ENCODE measurements at places on chromosomes 2 and 18.

- no peak for DNase-seq
Measured at GRCh38 chr2:179429597-179429996, 165.0 kb upstream of the SESTD1 start.

GRCh38 chr2:191864628-191865374, 17.9 kb upstream of the CAVIN2 start:
- DNase-seq = no peak

DNA sequence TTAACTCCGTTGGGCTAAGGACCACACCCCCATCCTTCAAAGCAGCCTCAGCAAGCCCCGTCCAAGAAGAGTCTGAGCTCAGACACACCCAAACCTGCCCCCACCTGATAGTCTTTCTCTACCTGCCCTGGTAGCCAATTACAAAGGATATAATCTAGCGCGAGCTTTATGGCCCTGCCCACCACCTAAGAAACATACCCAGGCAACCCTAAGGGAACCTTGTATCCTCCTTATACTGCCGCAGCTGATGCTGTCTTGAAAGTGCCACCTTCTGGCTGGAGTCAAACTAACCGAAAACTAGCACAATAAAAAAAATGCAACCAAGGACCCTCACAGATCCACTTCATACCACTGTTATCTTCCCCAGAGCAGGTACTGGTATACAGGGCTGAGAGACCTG, 628.3 kb upstream of the REG3G start:
- no peak for DNase-seq

DNA sequence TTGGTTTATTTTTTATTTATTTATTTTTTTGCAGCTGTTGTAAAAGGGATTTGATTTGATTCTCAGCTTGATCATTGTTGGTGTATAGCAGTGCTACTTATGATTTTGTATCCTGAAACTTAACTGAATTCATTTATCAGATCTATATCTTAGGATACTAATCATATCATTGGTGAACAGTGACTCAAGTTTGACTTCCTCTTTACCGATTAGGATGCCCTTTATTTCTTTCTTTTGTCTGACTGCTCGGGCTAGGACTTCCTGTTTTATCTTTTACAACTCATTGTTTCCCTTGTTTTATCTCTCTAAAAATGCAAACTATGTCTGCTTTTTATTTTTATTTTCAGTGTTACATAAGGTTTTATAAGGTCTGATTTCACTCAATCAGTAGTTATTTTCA, 23.6 kb downstream of the SP100 start:
- DNase-seq = no peak

DNA sequence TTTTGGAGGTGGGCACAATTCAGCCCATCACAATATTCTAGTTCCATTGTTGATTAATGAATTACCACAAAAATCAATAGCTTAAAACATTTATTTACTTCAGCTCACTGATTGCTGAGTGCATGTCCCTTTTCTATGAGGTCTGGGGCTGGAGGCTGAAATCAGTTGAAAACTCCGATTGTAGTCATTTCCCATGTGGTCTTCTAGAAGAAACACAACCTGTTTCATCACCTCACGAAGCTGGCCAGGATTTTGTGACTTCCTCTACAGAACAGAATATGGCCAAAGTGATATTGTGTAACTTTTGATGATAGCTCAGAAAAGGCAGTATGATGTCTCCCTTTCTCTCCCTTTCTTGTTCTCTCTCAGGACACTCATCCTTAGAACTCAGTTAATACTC, 44.1 kb upstream of the CYRIA start:
- no peak for DNase-seq

- no peak for DNase-seq
Measured at GRCh38 chr2:45895241-45895861, 243.9 kb downstream of the PRKCE start.

DNA sequence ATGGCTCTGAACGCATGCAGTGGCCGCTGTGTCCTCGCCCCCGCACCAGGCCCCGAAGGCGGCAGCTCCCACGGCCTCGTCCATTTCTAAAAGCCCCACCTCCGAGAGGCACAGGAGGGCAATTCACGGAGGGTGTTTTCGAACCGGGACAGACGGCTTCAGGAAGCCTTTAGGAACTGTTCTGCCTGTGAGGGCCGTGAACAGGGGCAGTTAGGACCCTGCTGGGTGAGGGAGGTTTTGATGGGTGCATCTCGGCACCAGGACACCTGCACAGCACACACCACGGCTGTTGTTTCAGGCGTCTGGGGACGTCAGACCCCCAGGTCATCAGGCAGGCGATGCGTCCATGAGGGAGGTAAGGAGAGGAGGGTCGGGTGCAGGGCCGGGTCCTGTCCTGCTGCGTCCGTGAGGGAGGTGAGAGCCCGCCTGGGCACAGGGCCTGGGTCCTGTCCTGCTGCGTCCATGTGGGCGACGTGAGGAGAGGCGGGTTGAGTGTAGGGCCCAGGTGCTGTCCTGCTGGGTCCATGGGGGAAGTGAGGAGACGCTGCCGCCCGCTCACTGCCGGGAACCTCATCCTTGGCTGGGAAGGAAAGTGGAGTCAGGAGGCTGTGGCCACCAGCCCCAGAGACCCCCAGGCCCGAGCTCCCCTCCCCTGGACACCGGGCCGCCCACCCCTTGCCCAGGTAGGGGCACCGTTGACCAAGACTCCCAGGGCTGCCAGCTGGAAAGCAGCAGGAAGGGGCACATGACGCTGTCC, 25.5 kb upstream of the KCNG2 start:
- no peak for DNase-seq

GRCh38 chr2:136787970-136788369, 22.6 kb downstream of the THSD7B start:
- no peak for DNase-seq

GRCh38 chr2:208713066-208713745, 306.6 kb downstream of the PTH2R start:
- no peak for DNase-seq

GRCh38 chr2:120894966-120895365, 159.3 kb downstream of the GLI2 start:
- no peak for DNase-seq

- no peak for DNase-seq
Measured at GRCh38 chr2:239383036-239383758, 17.6 kb downstream of the HDAC4 start.

- DNase-seq = no peak
Measured at GRCh38 chr2:74511104-74511989, 2.9 kb upstream of the TLX2 start.

GRCh38 chr2:126696644-126697520, 40.9 kb downstream of the GYPC start:
- no peak for DNase-seq

DNA sequence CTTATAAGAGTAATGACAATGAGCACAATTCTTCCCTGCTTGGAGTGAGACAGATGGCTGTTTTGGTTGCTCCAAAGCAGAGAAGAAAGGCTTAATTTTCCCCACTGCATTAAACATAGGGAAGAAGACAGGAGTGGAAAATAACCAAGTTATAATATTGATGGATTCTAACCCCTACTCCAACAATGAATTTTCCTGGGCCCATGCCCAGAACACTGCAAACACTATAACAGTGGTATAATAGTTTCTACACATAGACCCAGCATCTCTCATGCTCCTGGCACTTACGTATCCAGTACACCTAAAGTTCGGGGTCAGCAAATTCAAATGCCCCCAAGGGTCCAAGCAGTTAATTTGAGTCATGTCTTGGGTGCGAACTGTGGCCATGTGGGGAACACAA, 613.4 kb downstream of the PLCL1 start:
- DNase-seq = no peak

GRCh38 chr2:132754392-132754791, 84.4 kb upstream of the LYPD1 start:
- no peak for DNase-seq

DNA sequence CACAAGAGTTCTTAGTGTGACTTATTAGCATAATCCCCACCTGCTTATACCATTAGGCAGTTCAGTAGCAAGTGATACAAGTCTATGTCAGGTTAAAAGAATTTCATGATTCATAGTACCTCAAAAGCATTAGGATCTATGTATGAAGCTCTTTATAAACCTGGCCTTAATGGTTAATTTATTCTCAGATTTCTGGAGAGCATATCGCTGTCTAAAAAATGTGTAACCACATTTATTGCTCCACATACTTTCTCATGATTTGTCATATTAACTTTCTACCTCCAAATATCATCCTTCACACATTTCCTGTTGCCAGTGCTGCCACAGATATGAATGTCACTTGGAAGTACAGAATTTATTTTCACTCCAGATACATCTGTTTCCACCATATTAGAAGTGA, 332.8 kb upstream of the MAP2 start:
- DNase-seq = no peak

- no peak for DNase-seq
Measured at GRCh38 chr18:60506682-60507081, 134.1 kb upstream of the MC4R start.

DNA sequence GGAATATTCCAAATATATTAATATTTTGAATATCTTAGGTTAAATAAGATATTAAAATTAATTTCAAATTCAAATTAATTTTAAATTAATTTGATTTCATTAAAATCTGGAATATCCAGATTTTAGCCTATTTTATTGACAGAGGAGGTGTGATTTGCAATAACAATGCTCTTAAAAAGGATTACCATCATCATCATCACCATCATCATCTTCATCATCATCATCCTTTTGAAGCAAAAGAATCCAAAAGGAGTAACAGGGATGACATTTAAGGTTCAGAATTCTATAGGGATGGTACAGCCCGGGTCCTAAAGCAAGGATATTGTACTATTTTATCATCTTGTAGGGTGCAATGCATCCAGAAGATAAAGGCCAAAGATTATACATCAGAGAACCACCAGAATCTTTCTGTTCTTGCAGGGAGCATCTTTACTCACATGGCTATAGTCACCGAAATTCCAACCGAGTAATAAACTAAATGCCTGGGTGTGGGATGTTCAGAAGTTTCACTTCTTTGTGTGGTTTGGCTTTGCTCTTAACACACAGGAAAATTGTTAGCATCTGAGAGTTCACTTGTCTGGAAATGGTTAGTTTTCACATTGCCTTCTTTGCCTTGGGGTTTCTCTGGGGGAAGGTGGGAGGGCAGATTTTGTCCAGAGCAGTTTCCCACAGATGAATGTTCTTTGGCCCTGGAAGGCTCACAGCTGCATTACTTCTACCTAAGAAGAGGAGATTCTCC, 99.1 kb upstream of the ITGA6 start:
- no peak for DNase-seq

- no peak for DNase-seq
Measured at GRCh38 chr2:201344663-201345366, 12.3 kb downstream of the FLACC1 start.

DNA sequence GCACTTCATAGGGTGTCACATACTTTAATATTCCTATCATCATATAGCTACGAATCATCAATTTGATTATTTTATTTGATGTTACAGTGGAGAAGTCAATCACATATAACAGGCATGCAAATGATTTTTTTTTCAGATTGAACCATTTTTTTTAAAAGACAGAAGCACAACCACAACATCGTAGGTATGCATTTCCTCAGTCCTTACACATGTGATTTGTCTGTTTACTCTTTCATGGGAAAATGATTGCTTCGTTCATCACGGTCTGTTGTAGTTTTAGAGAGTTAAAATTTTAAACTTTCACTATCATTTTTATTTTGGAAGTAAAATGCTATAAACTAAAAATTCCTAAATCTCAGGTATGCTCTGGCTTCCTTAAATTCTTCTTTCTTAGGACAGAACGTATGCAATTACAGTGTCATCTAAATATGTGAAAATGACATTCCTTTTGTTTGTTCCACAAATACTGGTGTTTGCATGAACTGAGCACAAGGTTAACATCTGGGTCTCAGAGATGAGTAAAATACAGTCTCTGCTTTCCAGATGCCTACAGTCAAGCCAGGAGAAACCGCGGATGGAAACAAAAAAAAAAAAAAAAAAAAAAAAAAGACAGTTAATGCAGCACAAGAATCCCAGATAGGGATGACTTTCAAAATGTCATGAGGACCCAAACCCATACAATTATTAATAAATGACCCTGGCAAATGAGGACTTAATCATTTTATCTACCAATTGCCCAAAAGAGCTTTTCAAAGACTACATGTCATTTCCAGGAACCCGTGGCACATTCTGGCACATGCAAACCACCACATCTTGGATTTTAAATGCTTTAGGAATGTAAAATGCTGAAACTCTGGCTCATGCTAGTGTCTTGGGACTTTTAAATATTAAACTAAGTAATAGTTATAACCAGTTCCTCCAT, 201.2 kb downstream of the LRP1B start:
- DNase-seq = no peak

- no peak for DNase-seq
Measured at GRCh38 chr2:48829569-48829968, 74.0 kb upstream of the LHCGR start.

- DNase-seq = no peak
Measured at GRCh38 chr2:238879043-238879442, 31.2 kb downstream of the TWIST2 start.

- DNase-seq = no peak
Measured at GRCh38 chr2:107112561-107112960, 226.6 kb upstream of the ST6GAL2 start.

DNA sequence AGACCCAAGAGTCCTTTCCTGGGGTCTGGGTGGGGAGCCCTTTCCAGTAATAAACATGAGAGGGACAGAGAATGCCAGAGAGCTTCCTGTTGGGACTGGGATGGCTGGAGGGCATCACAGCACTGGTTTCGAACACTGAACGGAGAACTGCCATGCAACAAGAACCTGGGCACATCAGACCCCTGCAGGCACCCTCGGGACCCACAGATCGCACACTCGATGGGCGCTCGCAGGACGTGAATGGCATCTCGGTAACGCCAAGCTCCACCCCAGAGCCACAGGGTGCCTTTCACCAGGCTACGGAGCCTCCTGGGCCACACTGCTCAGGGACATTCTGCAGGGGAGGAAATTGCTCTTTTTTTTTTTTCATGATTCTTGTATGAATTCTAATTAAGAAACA, 25.1 kb downstream of the SLC66A2 start:
- no peak for DNase-seq

- DNase-seq = no peak
Measured at GRCh38 chr2:40283111-40283909, 168.6 kb downstream of the SLC8A1 start.

DNA sequence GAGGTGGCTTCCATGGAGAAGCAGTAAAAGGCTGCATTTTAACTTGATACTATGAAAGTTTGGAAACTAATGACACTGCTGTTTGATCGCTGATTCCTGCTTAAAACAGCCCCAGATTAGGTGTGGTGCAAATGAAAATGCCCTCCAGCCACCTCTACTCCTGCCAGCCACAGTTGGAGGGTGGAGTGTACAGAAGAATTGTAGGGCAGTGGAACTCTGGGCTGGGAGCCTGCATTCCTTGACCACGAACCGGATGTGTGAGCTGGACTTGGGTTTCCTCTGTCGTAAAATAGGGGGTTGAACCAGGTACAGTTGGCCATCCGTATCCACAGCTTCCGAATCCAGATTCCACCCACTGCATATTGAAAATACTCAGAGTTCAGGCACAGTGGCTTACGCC, 84.6 kb upstream of the RFX8 start:
- DNase-seq = no peak

GRCh38 chr2:6954586-6954985, 37.4 kb downstream of the RNF144A start:
- DNase-seq = no peak

GRCh38 chr2:215667585-215668377, 231.9 kb upstream of the FN1 start:
- no peak for DNase-seq

GRCh38 chr18:37435150-37435867, 130.3 kb downstream of the CELF4 start:
- DNase-seq = no peak
